ENCODE measurements at places on chromosomes 1 and 21. TPM values are rescaled to one million over a fixed set of nuclear protein-coding genes. Genes with fewer than 3 reads are reported as not detected.

DNA sequence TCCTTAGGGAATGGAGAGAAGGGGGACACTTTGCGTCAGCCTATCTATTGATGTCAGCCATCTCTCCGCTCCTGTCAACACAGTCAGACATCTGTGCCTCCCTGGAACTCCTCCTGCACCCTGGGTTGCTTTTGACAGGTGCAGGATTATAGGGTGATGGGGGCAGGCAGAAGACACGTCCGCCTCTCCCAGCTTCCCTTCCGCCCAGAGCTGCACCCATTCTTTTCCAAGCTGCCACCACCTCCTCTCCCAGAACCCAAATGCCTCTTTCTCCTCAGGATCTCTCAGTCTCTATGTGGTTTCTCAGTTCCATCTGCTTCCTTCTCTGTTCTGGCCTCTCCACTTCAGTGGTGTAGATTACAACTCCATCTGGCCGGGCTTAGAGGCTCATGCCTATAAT, 17.1 kb upstream of the KIF1B start:
- no peak for DNase-seq

FAM151A gene
- total RNA-seq = not detected

RAB13 gene
- total RNA-seq = 29.9 TPM

- DNase-seq = no peak
These were observed 35.7 kb downstream of the EIF4G3 start for GRCh38 chr1:21141030-21141429.

- no peak for DNase-seq
These were observed 264.5 kb downstream of the OLFM3 start for GRCh38 chr1:101732261-101732660.

DNA sequence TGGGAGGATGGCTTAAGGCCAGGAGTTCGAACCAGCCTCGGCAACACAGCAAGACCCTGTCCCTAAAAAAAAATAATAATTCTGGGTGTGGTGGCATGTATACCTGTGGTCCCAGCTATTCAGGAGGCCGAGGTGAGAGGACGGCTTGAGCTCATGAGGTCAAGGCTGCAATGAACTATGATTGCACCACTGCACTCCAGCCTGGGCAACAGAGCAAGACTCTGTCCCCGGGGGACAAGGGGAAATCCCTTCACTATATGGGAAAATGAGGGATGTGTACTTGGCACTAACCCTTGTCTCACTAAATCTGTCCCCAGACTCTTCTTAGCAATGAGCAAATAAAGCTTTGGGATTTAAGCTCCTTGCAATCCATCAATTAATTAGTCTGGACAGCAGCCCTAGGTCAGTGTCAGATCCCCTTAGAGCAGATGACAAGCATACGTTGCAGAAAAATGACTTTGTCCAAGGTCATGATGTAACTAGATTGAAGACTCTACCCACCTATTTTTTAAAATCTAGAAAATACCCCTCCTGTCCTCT, 9.4 kb downstream of the KDM5B start:
- DNase-seq = no peak

DNA sequence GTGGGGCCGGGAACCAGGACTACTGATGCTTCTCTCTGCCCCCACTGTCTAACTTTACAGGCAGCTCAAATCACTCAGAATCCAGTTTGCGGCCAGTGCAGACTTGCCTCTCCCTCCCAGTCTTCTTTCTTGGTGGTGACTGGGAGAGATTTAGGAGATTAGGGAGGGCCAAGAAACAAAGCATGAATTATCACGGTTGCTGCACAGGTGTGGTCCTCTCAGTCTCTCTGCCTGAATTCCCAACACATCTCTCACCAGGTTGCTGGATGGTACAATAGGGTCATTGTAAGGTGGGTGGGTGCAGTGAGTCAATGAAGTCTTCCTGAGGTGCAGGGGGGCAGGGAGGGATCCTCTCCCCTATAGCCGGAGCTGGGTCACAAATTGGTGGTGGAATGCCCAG, 12.6 kb downstream of the S100A11 start:
- no peak for DNase-seq

- no peak for DNase-seq
These were observed 13.9 kb upstream of the MRPL55 start for GRCh38 chr1:228122921-228123441.

WDR3 gene
- 22.2 TPM for total RNA-seq

ZNF683 gene
- not detected for total RNA-seq

LCE1C gene
- total RNA-seq = not detected

- peak; percentile 52 for DNase-seq
These were observed 40.8 kb upstream of the IGSF3 start for GRCh38 chr1:116708255-116708900.

DNA sequence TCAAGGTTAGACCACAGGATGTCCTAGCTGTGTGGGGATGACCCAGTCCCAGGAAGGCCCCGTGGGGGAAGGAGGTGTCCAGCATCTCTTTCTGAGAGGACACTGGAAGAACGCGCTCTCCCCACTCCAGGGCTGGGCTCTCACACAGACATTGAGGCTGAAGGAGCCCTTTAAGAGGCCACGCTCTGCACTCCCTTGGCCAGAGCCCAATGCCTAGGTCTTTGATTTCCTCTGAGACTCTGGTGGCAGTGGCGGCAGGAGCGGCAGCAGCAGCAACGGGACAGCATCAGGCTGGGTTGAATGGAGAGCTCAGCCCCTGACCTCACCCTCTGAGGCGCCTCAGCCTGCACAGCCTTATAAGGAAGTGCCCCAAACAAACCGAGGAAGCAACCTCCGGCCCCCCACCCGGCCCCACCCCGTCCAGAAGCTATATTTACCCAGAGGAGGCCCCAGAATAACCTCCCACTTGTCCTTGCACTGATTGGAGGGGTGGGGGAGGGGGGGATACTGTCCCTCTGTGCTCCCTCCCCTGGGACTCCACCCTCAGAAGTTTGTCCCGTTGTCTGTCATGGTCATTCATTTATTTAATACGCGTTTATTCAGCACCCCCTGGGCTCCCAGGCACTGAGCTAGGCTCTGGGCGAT, 12.3 kb downstream of the NES start:
- DNase-seq = no peak

CLCA2 gene
- total RNA-seq = not detected

ATF3 gene
- 35.3 TPM for total RNA-seq

MFAP2 gene
- total RNA-seq = 2.1 TPM

SLC44A3 gene
- total RNA-seq = 129 TPM

USP25 gene
- total RNA-seq = 16.3 TPM

GRCh38 chr1:58941471-58942289, 157.8 kb upstream of the JUN start:
- no peak for DNase-seq

- peak; percentile 47 for DNase-seq
These were observed 221.1 kb downstream of the NPHP4 start for GRCh38 chr1:5770981-5771765.

DNA sequence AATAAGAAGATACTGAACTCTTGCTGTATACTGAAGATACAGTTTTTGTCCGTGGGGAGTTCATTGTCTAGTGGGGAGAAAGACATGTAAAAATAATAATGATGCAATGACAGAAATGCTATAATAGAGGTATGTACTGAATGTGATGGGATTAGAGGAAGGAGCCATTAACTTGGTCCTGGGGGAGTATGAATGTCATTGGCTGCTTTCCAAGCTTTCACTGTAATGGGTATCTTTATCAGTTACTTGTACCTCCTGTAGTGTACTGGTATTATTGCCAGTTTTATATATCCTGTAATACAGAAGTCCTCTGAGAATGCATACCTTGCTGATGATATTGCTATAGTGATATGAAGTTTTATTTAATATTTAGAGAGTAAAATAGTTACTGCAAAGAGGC, 7.4 kb downstream of the BTBD8 start:
- no peak for DNase-seq

VTCN1 gene
- not detected for total RNA-seq

- no peak for DNase-seq
These were observed 124.7 kb upstream of the ARHGEF16 start for GRCh38 chr1:3329640-3330281.

RORC gene
- total RNA-seq = not detected

PRAMEF8 gene
- total RNA-seq = not detected

DNA sequence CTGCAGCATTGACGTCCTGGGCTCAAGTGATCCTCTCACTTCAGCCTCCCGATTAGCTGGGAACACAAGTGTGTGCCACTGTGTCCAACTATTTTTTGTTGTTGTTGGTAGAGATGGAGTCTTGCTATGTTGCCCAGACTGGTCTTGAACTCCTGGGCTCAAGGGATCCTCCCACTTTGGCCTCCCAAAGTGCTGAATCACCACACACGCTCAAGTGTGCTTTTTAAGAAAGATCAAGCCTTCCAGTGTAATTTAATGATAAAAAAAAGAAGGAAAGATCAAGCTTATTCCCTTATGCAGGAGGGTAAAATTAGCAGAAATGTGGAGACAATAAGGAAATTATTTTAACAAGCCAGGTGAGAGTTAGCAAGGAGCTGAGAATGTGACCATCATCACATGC, 61.1 kb upstream of the SERBP1 start:
- DNase-seq = no peak

PM20D1 gene
- total RNA-seq = not detected

GRCh38 chr1:117284399-117285215, 73.9 kb upstream of the VTCN1 start:
- DNase-seq = no peak

DNA sequence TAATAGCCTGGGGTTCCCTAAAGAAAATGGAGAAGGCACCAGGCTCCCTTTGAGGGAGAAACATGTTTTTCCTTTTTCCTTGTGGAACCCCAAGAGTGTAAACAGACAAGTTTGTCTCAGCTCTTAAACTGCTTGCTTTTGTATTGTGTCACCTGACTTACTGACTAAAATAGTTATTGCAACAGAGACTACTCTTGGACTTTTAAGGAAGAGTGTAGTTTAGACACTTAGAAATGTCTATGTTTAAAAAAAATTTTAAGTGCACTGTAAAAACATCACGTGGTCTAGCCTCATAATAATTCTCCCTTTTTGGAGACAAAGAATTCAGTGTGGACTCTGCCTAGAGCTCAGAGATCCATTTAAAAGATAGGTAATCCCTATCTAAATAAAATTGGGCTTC, 141.1 kb downstream of the TRIM33 start:
- DNase-seq = no peak

GBP2 gene
- total RNA-seq = not detected

- DNase-seq = no peak
These were observed 58.7 kb downstream of the RABGAP1L start for GRCh38 chr1:174217787-174218574.

SMPDL3B gene
- not detected for total RNA-seq

AIRE gene
- total RNA-seq = not detected

GRCh38 chr1:185348985-185349384, 31.9 kb upstream of the IVNS1ABP start:
- DNase-seq = no peak

GRCh38 chr1:198858033-198858432, 219.2 kb downstream of the PTPRC start:
- no peak for DNase-seq

DNA sequence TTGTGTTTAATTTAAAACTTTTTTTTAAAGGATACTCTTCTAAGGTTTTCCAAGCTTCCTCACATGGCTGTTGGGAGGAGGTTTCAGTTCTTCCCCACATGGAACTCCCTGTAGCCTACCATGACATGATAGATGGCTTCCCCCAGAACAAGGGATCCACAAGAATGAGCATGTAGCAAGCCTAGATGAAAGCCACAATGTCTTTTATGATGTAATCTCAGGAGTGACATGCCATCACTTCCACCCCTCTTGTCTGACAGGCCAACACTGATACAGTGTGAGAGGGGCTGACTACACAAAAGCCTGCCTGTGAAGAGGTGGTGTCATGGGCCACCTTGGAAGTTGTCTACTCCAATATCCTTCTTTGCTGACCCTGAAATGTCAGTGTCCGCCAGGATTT, 32.0 kb downstream of the CD34 start:
- DNase-seq = no peak

SLC45A3 gene
- 3.7 TPM for total RNA-seq

DNA sequence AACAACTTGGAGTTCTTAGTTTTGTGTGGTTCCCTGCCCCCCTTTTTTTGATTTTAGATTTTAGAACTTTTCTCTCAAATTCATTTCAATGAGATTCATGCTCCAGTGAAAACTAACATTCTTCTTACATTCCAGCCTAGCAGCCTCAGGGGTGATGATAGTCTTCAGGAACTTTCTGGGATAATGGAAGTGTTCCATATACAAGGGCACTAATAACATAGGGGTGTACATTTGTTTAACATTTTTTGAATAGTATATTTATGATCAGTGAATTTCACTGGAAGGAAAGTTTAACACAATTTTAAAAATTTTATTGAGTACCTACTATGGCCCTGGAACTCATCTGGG, 61.4 kb upstream of the ZNF648 start:
- no peak for DNase-seq

GRCh38 chr1:233609926-233610325, 4.0 kb upstream of the KCNK1 start:
- DNase-seq = no peak

UBXN10 gene
- 0.49 TPM for total RNA-seq

B3GALT2 gene
- total RNA-seq = 64.6 TPM

SNAPIN gene
- 30.8 TPM for total RNA-seq

- no peak for DNase-seq
These were observed 89.6 kb downstream of the AK5 start for GRCh38 chr1:77371396-77371795.

LCE3E gene
- total RNA-seq = not detected

GRCh38 chr1:236397173-236397759, 3.2 kb downstream of the EDARADD start:
- no peak for DNase-seq

PADI1 gene
- not detected for total RNA-seq

GRCh38 chr1:212470059-212470458, 37.3 kb downstream of the NENF start:
- DNase-seq = no peak

DNA sequence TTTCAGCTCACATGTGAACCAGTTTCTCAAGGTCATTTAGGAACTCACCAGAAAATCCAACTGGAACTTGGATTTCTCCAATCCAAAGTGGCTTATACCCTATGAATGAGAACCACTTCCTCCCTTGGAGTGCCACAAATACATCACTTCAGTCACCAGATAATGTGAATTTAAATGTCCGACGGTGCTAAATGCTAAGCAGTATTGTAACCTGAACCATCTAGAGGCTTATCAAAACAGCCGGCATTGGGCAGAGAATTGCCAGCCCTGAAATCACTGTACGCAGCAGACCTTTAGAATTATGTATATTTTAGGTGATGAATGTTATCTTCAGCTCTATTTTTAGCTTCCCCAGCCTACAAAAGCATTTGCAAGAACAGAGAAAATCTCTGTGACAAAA, 76.8 kb upstream of the COX20 start:
- DNase-seq = no peak

DNA sequence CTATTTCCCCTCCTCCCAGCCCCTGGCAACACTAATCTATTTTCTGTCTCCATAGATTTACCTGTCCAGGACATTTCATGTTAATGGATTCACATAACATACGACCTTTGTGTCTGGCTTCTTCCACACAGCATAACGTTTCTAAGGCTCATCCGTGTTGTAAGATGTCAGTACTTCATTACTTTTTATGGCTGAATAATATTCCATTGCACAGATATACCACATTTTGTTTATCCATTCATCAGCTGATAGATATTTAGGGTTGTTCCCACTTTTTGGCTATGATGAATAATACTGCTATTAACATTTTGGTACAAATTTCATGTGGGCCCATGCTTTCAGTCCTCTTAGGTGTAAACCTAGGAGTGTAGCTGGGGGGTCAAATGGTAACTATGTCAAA, 38.2 kb downstream of the GLIS1 start:
- no peak for DNase-seq

MAP3K7CL gene
- 1.2 TPM for total RNA-seq

Data from glutamatergic neuron (in vitro differentiated cells).